ENCODE measurements at places on chromosomes 7 and 10. TPM values are rescaled to one million over a fixed set of nuclear protein-coding genes. Genes with fewer than 3 reads are reported as not detected.

DNA sequence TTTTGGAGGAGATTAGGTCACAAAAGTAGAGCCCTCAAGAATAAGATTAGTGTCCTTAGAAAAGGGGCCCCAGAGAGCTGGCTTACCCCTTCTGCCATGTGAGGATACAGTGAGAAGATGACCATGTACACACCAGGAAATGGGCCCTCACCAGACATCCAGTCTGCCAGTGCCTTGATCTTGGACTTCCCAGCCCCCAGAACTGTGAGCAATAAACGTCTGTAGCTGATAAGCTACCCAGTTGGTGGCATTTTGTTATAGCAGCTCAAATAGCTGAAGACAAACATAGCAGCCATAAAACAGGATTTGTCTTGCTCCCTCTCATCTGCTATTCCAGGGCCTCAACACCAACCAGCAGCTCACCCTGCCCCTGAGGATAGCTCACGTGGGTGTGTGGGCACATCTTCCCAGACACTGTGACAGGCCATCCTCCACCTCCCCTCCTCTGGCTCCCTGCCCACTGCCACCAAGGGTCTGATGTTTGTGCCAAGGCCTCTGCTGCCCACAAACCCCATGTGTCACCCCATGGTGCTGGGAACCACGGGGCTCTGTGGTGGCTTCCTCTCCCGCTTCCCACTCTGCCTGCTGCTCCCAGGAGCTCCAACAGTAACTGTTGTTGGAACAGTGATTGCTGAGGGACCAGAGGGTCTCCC, 252.4 kb downstream of the USP6NL start:
- DNase-seq, result no peak

GRCh38 chr7:120996988-120997345, 8.5 kb downstream of the CPED1 start:
- no peak for DNase-seq

FGFBP3 gene
- total RNA-seq, result 1.2 TPM

- peak; percentile 83 for DNase-seq
These were observed 48.0 kb downstream of the CREB3L2 start for GRCh38 chr7:137953665-137954470.

SEMA3E gene
- 0.35 TPM for total RNA-seq

DNA sequence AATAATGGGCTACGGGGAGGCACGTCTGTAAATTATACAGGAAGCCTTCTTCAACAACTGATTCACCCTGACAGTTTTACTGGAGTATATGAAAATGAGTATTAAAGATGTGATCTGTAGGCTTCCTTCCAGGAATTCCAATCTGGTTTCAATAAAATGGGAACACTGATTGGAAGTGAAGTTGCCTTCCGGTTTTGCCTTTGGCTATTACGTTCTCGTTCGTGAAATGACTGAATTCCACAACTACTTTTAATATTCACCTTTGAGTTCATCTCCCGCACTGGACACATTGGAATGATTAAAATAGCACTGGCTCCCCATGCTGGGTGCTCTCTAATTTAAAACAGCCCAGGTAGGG, 350.1 kb upstream of the MKI67 start:
- DNase-seq, result no peak

DNA sequence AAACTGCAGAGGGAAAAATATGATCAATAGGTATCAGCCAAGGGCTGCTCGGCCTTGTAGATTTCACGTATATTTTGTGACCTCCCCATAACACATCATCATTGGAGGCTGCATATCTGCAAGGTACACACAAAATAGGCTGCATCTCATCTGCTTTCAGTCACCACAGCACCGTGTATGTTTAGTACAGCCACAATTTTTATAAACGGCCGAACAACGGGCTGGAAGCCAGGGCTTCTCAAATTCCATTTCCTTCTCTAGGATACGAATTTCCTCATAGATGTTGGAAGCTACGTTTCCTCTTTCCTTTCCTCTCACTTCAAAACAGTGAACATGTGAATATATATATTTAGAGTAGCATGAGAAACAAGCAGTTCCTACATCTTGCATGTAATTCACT, 20.2 kb upstream of the FOXK1 start:
- DNase-seq, result no peak

LRRC18 gene
- not detected for total RNA-seq

GRCh38 chr7:1024876-1025742, 19.2 kb upstream of the GPR146 start:
- no peak for DNase-seq

GRCh38 chr7:35356495-35356894, 102.6 kb upstream of the TBX20 start:
- no peak for DNase-seq

GCK gene
- total RNA-seq, result 2.2 TPM

DNA sequence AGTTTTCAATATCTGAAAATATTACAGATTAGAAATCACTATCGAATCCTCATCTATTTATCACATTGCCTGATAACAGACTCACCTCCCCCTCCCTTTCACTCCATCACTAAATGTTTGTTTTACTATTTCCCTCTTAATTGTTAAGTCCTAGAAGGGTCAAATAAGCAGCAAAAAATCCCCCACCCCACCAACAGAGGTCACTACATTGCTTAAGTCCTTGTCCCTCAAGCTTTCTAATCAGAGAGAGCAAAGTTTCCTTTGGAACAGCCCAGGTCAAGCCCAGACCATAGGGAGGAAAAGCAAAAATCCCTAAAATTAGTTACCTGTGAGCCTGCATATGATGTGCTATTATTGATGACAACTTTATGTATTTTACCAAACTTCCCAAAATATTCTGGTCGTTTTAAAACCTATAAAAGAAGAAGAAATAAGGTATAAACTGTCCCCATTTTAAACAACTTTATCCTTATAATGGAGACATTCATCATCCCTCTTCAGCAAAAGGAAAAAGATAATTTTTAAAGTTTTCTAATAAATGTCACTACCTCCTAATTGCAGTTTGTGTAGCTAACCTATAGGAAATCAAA, 95.0 kb downstream of the CNOT4 start:
- peak; percentile 35 for DNase-seq

- no peak for DNase-seq
These were observed 73.4 kb upstream of the CUX1 start for GRCh38 chr7:101743995-101744360.

- DNase-seq, result no peak
These were observed 3.5 kb upstream of the DAGLB start for GRCh38 chr7:6451224-6451705.

GRCh38 chr7:103993551-103993950, 4.1 kb upstream of the RELN start:
- DNase-seq, result no peak

GPR26 gene
- total RNA-seq, result not detected

MUC12 gene
- total RNA-seq, result 1.7 TPM

GRM3 gene
- total RNA-seq, result not detected

All from epithelial cell of proximal tubule (primary cell).